CD8-positive, alpha-beta memory T cell (primary cell): ENCODE measurements at places on chromosomes 13 and 19. TPM values are rescaled to one million over a fixed set of nuclear protein-coding genes. Genes with fewer than 3 reads are reported as not detected.

DNA sequence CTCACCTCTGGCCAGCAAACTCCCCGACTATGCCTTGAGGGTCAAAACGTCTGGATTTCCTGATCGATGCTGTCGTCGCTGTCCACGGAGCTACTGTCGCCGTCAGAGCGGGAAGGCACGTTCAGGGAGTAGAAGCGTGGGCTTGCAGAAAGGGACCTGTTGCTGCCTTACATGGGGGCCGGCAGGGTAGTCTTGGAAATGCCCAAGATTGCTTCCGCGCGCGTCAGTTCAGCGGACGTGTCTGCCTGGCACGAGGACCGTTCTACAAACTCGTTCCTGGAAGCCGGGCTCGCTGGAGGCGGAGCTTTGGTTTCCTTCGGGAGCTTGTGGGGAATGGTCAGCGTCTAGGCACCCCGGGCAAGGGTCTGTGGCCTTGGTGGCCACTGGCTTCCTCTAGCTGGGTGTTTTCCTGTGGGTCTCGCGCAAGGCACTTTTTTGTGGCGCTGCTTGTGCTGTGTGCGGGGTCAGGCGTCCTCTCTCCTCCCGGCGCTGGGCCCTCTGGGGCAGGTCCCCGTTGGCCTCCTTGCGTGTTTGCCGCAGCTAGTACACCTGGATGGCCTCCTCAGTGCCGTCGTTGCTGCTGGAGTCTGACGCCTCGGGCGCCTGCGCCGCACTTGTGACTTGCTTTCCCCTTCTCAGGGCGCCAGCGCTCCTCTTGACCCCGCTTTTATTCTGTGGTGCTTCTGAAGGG, 15.4 kb downstream of the RB1 start:
- H3K27me3 ChIP-seq: no peaks in the 10 kb centered on the region
- H3K27ac ChIP-seq: no peak overlapping the region
- H3K4me1 ChIP-seq: peaks cover 4% of the 10 kb centered on the region
- H3K36me3 ChIP-seq: no peaks in the 10 kb centered on the region
- DNase-seq: peak; percentile 48
- peak overlapping the region; percentile 57 for H3K4me3 ChIP-seq

Gene JAK3
- 84.0 TPM for polyA plus RNA-seq

DNA sequence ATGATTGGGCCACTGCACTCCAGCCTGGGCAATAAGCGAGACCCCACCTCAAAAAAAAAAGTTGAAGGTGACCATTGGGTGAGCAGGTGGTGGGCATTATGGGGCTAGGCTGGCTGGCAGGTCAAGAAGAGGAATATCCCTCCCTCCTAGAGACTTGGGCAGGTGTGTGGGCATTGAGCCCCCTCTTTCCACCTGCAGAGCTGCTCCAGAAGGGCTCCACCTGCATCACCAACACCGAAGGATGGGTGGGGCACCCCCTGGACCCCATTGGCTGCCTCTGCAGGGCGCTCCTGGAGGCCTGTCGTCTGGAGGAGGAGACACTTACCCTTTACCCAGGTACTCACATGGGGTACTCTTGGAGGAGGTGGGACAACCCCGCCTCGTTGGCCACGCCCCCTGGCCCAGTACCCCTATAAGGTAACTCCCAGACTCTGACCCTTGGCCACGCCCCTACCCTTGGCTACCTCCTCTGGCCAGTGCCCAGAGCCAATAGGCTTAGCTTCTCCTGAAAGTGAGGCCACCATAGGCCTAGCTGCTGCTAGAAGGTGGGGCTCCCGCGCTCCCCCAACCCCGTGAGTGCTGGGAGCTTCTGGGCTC, 21.9 kb downstream of the ZSWIM4 start:
- H3K36me3 ChIP-seq: no peaks in the 10 kb centered on the region
- no peaks in the 10 kb centered on the region for H3K27me3 ChIP-seq
- H3K27ac ChIP-seq: peak overlapping the region; percentile 54

GRCh38 chr19:2246801-2247361, 2.2 kb upstream of the AMH start:
- no peak overlapping the region for H3K4me3 ChIP-seq
- no peak for DNase-seq
- H3K4me1 ChIP-seq: peaks cover 21% of the 10 kb centered on the region
- H3K36me3 ChIP-seq: peaks cover 43% of the 10 kb centered on the region

Gene ZNF560
- not detected for polyA plus RNA-seq

Gene TMPRSS9
- polyA plus RNA-seq: not detected

- H3K27me3 ChIP-seq: no peaks in the 10 kb centered on the region
- no peaks in the 10 kb centered on the region for H3K4me1 ChIP-seq
- no peak overlapping the region for H3K4me3 ChIP-seq
- H3K27ac ChIP-seq: no peak overlapping the region
- DNase-seq: no peak
Observed at GRCh38 chr19:39144290-39145071, 18.9 kb downstream of the PAK4 start.

- H3K27me3 ChIP-seq: no peaks in the 10 kb centered on the region
- H3K27ac ChIP-seq: no peak overlapping the region
- H3K36me3 ChIP-seq: no peaks in the 10 kb centered on the region
- no peaks in the 10 kb centered on the region for H3K4me1 ChIP-seq
Observed at GRCh38 chr13:51549050-51549449, 35.2 kb upstream of the WDFY2 start.

DNA sequence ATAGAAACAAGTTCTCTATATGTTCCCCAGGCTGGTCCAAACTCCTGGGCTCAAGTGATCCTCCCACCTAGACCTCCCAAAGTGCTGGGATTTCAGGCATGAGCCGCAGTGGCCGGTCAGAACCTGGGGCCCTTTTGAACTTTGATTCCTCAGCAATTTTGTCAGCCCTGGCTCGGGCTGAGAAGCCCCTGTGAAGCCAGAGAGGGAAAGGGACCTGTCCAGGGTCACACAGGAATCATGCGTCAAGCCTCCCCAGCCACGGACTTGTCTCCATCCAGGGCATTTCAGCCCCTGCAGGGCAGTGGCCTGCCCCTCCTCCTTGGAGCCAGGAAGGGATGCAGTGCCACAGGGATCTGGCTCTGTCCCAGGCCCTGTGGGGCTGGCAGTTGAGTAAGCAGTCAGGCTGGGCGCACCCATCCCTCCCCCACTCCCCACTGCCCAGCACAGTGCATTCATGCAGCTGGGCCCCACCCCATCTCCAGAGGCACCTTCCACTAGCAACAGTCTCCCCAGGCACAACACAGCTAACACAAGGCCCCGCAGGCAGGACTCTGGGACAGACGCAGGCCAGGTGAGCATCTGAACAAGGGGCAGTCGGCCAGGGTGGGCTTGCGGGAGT, at the start of gene CAPS:
CAPS (plus strand) TSS at position 516 of the 619 bp plus-strand sequence. CDS start 153 bp downstream, outside the sequence.
- DNase-seq: no peak
- H3K4me1 ChIP-seq: no peaks in the 10 kb centered on the region
- H3K27me3 ChIP-seq: no peaks in the 10 kb centered on the region
- peaks cover 18% of the 10 kb centered on the region for H3K36me3 ChIP-seq

DNA sequence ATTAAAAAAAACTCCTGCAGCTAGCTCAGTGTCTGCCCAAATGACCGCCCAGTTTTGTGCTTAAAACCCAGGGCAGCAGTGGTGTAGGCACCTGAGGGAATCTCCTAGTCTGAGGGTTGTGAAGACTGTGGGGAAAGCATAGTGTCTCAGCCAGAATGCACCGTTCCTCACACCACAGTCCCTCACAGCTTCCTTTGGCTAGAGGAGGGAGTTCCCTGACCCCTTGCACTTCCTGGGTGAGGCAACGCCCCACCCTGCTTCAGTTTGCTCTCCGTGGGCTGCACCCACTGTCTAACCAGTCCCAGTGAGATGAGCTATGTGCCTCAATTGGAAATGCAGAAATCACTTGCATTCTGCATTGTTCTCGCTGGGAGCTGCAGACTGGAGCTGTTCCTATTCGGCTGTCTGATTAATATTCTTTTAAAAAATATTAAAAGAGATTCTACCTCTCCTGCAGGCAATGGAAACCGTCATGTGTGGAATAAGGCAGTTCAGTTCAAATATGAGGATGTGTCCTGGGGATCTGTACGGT, 645.7 kb downstream of the FGF9 start:
- H3K27ac ChIP-seq: no peak overlapping the region
- H3K4me1 ChIP-seq: no peaks in the 10 kb centered on the region
- H3K4me3 ChIP-seq: no peak overlapping the region

- no peak overlapping the region for H3K27ac ChIP-seq
- DNase-seq: no peak
- no peak overlapping the region for H3K4me3 ChIP-seq
- H3K4me1 ChIP-seq: no peaks in the 10 kb centered on the region
Observed at GRCh38 chr13:74678308-74678965, 544.2 kb upstream of the KLF12 start.

GRCh38 chr19:45355910-45356309, 14.5 kb downstream of the ERCC2 start:
- H3K27ac ChIP-seq: no peak overlapping the region
- H3K4me3 ChIP-seq: no peak overlapping the region
- H3K36me3 ChIP-seq: no peaks in the 10 kb centered on the region
- DNase-seq: no peak
- no peaks in the 10 kb centered on the region for H3K4me1 ChIP-seq
- H3K27me3 ChIP-seq: no peaks in the 10 kb centered on the region

- H3K36me3 ChIP-seq: no peaks in the 10 kb centered on the region
- peaks cover 37% of the 10 kb centered on the region for H3K4me1 ChIP-seq
- peak; percentile 40 for DNase-seq
- no peak overlapping the region for H3K27ac ChIP-seq
- H3K27me3 ChIP-seq: peaks cover 36% of the 10 kb centered on the region
Observed at GRCh38 chr19:11421371-11422098, 2.4 kb upstream of the RGL3 start.

GRCh38 chr19:30785458-30786137, 413.4 kb downstream of the ZNF536 start:
- H3K36me3 ChIP-seq: no peaks in the 10 kb centered on the region
- H3K4me1 ChIP-seq: no peaks in the 10 kb centered on the region
- H3K27me3 ChIP-seq: no peaks in the 10 kb centered on the region
- no peak overlapping the region for H3K27ac ChIP-seq
- no peak for DNase-seq
